ENCODE measurements at places on chromosomes 12 and 14.

DNA sequence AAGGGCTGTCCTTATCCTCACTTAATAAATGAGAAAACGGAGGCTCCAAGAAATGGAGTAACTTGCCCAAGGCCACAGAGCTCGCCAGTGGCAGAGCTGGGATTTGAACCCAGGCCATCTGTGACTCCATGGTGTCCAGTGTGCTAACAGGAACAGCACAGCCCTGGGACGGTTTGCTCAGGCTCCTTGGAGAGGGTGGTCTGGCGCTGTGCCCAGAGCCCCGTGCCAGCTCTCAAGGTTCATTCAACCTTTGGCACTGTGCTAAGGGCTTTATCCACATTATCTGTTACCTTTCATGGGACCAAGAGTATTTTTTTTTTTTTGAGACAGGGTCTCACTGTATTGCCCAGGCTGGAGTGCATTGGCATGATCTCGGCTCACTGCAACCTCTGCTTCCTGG is 8.1 kb downstream of the DAO start:
- DNase-seq = no peak

- DNase-seq = no peak
Measured at GRCh38 chr14:66426451-66426850, 59.7 kb upstream of the CCDC196 start.

GRCh38 chr14:82536566-82536965 is 1002.9 kb upstream of the SEL1L start:
- no peak for DNase-seq

- no peak for DNase-seq
Measured at GRCh38 chr12:91538418-91538817, 355.8 kb upstream of the DCN start.

GRCh38 chr12:61765926-61766325 is 494.3 kb upstream of the USP15 start:
- no peak for DNase-seq

GRCh38 chr14:102909911-102910310 is 12.6 kb upstream of the AMN start:
- DNase-seq = no peak

GRCh38 chr12:48192861-48193260 is 9.4 kb downstream of the CCDC184 start:
- no peak for DNase-seq

GRCh38 chr12:499837-500458 is 40.2 kb downstream of the B4GALNT3 start:
- no peak for DNase-seq

DNA sequence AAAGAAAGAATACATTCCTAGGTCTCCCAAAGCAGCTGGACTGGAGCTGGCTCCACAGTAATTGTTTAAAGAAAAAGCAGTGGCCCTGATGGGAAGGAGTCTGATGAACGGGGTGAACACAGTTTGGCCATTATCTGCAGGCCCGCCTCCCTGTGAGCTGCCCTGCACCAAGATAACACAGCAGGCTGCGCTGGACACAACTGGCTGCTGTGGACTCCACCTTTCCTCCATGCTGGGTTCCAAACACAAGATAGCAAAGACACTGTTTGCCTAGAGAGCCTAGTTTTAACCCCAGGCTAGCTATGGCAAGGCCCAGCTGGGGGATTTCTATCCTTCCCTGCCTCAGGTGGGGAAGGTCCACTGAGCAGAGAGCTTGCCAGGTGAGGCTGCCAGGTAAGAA is 34.6 kb downstream of the ZFP36L1 start:
- no peak for DNase-seq

DNA sequence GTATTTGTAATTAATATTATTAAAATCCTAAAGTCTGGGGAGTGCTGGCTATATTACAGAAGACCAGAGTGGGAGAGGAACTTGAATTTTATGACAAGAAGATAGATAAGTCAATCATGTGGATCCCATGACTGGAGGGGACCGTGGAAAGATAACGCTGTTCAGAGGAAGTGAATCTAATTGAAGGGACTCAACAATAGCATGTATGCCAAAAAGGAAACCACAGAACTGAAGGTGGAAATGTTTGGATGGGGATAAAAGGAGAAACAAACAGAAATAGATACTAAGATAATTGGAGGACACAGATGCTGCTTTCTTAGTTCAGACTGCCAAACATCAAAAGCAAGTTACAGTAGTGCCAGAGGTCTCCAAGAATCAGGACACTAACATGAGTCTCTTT is 21.1 kb downstream of the OR6J1 start:
- DNase-seq = no peak

- DNase-seq = no peak
Measured at GRCh38 chr12:132164426-132164825, 20.2 kb downstream of the NOC4L start.

DNA sequence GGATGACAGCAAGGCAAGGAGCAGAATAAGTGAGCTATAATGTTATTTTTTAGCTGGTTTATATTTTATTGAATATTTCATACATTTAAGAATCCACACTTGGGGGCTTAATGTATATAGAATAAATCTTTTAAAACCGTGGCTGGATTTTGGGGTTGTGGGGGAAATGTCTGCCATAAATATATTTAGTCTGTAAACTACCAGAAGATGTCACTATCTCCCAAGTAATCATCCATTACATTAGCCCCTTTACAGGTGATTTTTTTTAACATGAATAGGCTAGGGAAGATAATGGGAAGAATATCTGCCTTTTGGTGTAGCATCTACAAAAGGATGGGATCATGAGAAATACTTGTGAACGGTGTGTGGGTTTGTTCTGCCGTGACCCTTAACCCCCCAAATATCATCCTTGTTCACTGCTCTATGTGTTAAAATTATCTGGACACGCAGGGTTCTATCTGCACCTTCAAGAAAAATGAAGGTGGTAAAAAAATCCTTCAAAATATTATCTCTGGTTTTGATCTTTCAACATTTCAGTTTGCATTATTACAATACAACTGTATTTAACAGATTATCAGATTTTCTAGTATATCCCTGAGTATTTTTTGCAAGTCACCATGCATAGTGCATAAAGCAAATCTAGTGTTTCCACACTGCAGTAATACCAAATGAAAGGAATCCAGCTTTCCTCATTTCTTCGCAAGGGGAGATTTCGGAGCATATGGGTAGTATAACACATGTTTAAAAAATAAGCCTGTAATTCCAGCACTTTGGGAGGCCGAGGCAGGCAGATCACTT is 8.0 kb upstream of the SLC17A8 start:
- no peak for DNase-seq

DNA sequence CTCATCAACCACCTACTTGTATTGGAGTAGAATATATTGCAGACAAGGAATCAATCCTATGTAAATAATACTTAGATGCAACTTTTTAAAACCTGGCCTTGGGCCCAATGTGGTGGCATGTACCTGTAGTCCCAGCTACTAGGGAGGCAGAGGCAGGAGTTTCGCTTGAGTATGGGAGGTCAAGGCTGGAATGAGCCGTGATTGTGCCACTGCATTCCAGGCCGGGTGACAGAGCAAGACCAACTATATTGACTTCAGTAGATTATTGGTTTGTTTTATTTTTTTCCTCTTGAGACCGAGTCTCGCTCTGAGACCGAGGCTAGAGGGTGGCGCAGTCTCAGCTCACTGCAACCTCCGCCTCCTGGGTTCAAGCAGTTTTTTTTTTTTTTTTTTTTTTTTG is 3.6 kb downstream of the LARP4 start:
- DNase-seq = no peak

DNA sequence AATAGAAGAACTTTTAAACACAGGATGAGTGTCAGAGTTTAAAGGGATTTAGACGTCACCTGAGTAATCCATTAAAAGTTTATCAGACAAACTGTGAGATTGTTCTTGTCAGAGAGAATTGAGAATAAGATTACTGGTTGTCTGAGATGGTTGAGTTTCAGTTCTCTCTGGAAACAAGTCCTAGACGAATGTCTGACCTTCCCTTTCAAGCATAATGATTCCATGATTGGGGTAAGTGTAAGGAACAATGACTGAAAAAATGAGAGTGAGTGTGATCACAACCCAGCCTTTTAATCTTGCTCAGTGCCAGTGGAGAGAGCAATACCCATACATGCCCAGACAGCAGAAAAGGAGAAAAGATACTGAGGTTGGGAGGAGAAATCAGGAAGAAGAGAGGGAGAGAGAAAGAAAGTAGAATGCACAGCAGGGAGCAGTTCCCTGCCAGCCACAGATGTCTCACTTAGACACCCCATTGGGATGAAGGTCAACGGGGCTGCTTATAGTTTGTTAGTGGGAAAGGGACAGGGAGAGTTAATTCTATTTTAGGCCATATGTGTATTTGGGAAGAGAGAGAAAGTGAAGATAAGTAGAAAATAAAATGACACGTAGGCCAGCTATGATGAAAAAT is 4.3 kb downstream of the GRIP1 start:
- DNase-seq = no peak

DNA sequence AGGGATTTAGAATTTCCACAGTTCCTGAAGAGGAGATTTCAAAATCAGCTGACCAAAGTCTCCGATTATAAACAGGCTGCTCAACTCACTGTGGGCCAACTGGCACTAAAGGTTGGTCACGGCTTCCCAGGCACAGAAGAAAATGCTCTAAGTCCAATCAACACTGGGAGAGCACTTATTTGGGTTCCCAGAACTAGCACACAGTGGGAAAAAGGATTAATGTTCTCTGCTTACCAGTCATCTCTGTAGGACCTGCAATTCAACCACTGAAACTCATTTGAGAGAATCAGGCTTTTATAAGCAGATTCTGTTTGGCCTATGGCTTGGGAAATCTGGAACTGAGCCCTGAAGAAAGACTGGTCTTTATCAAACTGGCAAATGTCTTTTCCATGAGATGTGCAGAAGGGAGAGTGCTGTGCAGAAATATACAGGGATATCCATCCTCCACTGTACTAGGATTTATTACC is 49.4 kb downstream of the ABCC9 start:
- DNase-seq = no peak

Data from AG09309 (cell line).